Aortic smooth muscle cell (primary cell): ENCODE measurements at places on chromosomes 16 and 17. TPM values are rescaled to one million over a fixed set of nuclear protein-coding genes. Genes with fewer than 3 reads are reported as not detected.

Gene TAX1BP3
- total RNA-seq: 130 and 142 TPM in 2 replicates

Gene ATXN1L
- 10.5 and 11.1 TPM in 2 replicates for total RNA-seq

Gene PIK3R6
- not detected in 2 replicates for total RNA-seq

Gene LYRM1
- total RNA-seq: 36.5 and 42.0 TPM in 2 replicates

Gene ALDH3A1
- 1.1 and 2.7 TPM in 2 replicates for total RNA-seq
